Natural killer cell treated with Interleukin-12 subunit alpha and Interleukin-12 subunit beta and Interleukin-15 and Interleukin-18, amount 100 ng/mL, for 72 hours (primary cell): ENCODE measurements at places on chromosomes 5 and 9. TPM values are rescaled to one million over a fixed set of nuclear protein-coding genes. Genes with fewer than 3 reads are reported as not detected.

Gene LAMC3
- total RNA-seq = not detected

Gene JADE2
- total RNA-seq = 45.2 TPM

Gene GNAQ
- total RNA-seq = 39.4 TPM

Gene TAF11L5
- total RNA-seq = not detected

GRCh38 chr9:96719921-96720320 lies 58.0 kb downstream of the ZNF510 start:
- DNase-seq = no peak

GRCh38 chr5:13866792-13867191 lies 77.7 kb downstream of the DNAH5 start:
- no peak for DNase-seq

- no peak for DNase-seq
Measured at GRCh38 chr9:30774326-30774725, 1610.1 kb upstream of the ACO1 start.

GRCh38 chr9:128771094-128771721 lies 519 bp downstream of the ZER1 start:
- no peak for DNase-seq

- no peak for DNase-seq
Measured at GRCh38 chr5:136927571-136927970, 562.2 kb upstream of the TRPC7 start.

DNA sequence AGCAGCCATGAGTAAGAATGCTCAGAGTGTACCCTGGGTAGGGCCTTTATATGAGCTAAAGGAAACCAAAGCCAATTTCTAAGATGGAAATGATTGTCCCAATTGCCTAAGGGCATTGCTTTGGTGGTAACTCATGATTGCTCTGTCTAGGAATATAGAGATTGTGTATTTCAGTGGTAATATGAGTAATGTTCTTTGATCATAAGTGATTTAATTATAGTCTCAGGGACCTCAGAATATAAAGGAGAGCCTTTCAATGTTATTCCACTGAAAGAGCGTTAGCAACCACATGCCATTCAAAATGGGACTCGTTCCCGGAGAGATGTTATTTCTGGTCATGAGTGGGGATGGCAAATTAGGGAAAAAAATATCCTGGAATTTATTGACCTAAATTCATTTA lies 340.5 kb downstream of the ARHGEF28 start:
- DNase-seq = no peak

DNA sequence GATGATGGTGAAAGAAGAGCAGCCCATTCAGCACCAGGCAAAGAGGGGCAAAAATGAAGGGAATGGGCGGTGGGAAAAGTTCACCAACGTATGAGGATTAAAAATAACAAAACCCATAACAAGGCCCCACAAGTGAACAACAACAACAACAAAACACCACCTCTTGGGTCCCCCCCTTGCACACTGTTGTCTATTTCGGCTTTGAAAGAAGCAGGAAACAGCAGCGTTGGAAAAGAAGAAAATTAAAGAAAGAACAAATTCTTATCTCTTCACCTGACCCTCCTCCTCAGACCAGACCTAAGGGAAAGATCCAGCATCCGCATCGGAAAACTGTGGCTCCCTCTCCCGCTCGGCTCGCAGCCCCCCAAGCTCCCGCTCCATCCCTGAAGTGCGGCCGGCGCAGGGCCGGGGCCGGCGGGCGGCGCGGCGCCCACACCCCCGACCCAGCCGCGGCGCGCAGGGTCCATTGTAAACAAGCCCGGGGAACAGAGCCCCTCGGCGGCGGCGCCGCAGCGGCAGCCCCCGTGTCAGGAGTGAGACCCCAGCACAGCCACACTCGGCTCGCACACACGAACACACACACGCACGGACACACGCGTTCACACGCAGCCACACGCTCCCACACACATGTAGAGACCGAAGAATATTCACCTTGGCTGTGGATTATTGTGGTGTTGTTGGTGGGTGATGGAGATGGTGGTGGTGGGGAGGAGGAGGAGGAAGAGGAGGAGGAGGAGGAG lies 535 bp downstream of the RFX3 start:
- DNase-seq = peak; percentile 59
